Smooth muscle cell of the umbilical artery (primary cell): ENCODE measurements at places on chromosomes 12 and 14. TPM values are rescaled to one million over a fixed set of nuclear protein-coding genes. Genes with fewer than 3 reads are reported as not detected.

KCNA1 gene
- total RNA-seq = not detected in 2 replicates

LRTM2 gene
- not detected in 2 replicates for total RNA-seq

DCN gene
- 96.5 and 675 TPM in 2 replicates for total RNA-seq

LTBP2 gene
- 334 and 905 TPM in 2 replicates for total RNA-seq

INSM2 gene
- total RNA-seq = not detected in 2 replicates

RNASE3 gene
- not detected in 2 replicates for total RNA-seq

PLEK2 gene
- total RNA-seq = 8.9 and 17.9 TPM in 2 replicates

POTEM gene
- not detected in 2 replicates for total RNA-seq

NEMF gene
- total RNA-seq = 67.4 and 86.0 TPM in 2 replicates

LTBR gene
- 52.1 and 63.8 TPM in 2 replicates for total RNA-seq

CLEC7A gene
- total RNA-seq = not detected in 2 replicates

AMN gene
- total RNA-seq = 0.14 and 0.30 TPM in 2 replicates

SYT1 gene
- total RNA-seq = 2.4 and 9.8 TPM in 2 replicates

HCAR1 gene
- not detected in 2 replicates for total RNA-seq

R3HDM2 gene
- 14.0 and 23.2 TPM in 2 replicates for total RNA-seq

PRR4 gene
- total RNA-seq = 1.2 and 2.0 TPM in 2 replicates

PAPLN gene
- 4.2 and 6.4 TPM in 2 replicates for total RNA-seq

SRSF5 gene
- 155 and 239 TPM in 2 replicates for total RNA-seq

TAS2R31 gene
- total RNA-seq = 6.8 and 10.9 TPM in 2 replicates

DACT1 gene
- total RNA-seq = 35.8 and 55.5 TPM in 2 replicates

TIMELESS gene
- total RNA-seq = 3.6 and 9.3 TPM in 2 replicates

TMX1 gene
- 71.5 and 73.9 TPM in 2 replicates for total RNA-seq

B4GALNT3 gene
- 0.23 TPM in 1 of 2 replicates, not detected in the other for total RNA-seq

ERP27 gene
- total RNA-seq = not detected in 2 replicates

IFI27L1 gene
- 11.0 and 22.0 TPM in 2 replicates for total RNA-seq

DDN gene
- total RNA-seq = under 0.01 and 0.18 TPM in 2 replicates

GALNT6 gene
- total RNA-seq = 43.9 and 66.1 TPM in 2 replicates

ETFBKMT gene
- total RNA-seq = 2.0 and 3.0 TPM in 2 replicates

KRT77 gene
- not detected in 2 replicates for total RNA-seq

BBOF1 gene
- 6.9 and 11.3 TPM in 2 replicates for total RNA-seq

TEX52 gene
- total RNA-seq = not detected in 2 replicates

LALBA gene
- not detected in 2 replicates for total RNA-seq

KLRC2 gene
- total RNA-seq = not detected in 2 replicates

AVPR1A gene
- total RNA-seq = not detected in 2 replicates

PXN gene
- total RNA-seq = 22.9 and 87.4 TPM in 2 replicates

MSRB3 gene
- 91.5 and 121 TPM in 2 replicates for total RNA-seq

RITA1 gene
- total RNA-seq = 13.7 and 18.5 TPM in 2 replicates

CD27 gene
- total RNA-seq = not detected in 2 replicates

INHBE gene
- total RNA-seq = 2.3 and 7.4 TPM in 2 replicates

CCDC175 gene
- not detected in 2 replicates for total RNA-seq

NAA25 gene
- 21.7 and 41.3 TPM in 2 replicates for total RNA-seq

MIP gene
- not detected in 2 replicates for total RNA-seq

SLC15A4 gene
- 35.0 and 46.0 TPM in 2 replicates for total RNA-seq
